Activated naive CD4-positive, alpha-beta T cell (primary cell): ENCODE measurements at places on chromosomes 3 and 15.

- no peak for DNase-seq
Measured at GRCh38 chr3:129686941-129687340, 80.5 kb upstream of the PLXND1 start.

GRCh38 chr15:33888176-33888575 lies 80.1 kb upstream of the CHRM5 start:
- DNase-seq, result no peak

GRCh38 chr3:135807879-135808278 lies 157.6 kb upstream of the PPP2R3A start:
- DNase-seq, result no peak

GRCh38 chr3:134615743-134616142 lies 35.1 kb downstream of the KY start:
- no peak for DNase-seq
